ENCODE measurements at places on chromosomes 12 and 14. TPM values are rescaled to one million over a fixed set of nuclear protein-coding genes. Genes with fewer than 3 reads are reported as not detected.

- DNase-seq: no peak
These were observed 32.3 kb downstream of the RPS29 start for GRCh38 chr14:49553892-49554291.

DNA sequence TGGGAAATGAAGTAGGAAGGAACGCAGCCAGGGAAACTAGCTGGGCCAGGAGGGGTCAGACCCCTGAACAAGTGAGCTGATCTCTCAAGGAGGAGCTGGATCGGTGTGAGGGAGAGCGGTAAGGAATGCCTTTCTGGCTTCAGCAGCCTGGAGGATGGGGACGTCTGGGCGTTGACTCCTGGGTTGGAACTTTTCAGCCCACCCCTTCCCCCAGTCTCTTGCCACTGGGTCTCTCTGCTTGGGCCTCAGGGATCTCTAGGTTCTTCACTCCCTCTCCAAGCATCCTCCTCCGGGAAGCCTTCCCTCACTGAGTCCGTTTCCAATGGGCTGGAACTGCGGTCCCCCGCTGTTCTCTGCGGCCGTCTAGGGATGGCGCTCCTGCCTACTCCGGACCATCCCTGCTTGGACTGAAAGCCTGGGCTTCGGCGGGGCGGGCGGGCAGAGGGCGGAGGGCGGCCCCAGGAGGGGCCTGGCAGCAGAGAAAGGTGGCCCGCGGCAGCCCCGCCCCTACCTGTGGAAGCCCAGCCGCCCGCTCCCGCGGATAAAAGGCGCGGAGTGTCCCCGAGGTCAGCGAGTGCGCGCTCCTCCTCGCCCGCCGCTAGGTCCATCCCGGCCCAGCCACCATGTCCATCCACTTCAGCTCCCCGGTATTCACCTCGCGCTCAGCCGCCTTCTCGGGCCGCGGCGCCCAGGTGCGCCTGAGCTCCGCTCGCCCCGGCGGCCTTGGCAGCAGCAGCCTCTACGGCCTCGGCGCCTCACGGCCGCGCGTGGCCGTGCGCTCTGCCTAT is at the start of gene KRT7:
TSS of gene KRT7 (plus strand) at position 570 of the 788 bp plus-strand sequence. CDS start at position 624, 54 bp downstream.
- DNase-seq: no peak

GRCh38 chr12:26046906-26047305 is 77.9 kb downstream of the BHLHE41 start:
- no peak for DNase-seq

GRCh38 chr12:51951843-51952722 is 584 bp downstream of the ACVR1B start:
- no peak for DNase-seq

DNA sequence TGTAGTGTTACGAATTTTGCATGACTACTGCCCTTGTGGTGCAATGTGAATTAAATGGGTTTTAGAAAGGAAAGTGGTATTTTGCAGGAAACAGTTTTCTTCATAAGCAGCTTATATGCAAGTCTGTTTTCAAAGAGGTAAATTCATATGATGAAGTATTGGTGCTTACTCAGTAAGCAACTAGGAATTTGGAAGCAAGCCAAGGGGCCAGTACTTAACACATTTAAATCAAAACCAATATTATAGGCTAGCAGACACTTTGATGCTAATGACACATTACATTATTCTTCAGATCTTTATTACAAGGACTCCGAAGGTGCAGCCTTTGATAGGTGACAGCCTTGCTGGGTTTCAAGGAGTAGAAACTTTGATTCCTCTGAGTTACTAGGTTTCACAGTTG is 23.1 kb downstream of the MGAT4C start:
- DNase-seq: no peak

DNA sequence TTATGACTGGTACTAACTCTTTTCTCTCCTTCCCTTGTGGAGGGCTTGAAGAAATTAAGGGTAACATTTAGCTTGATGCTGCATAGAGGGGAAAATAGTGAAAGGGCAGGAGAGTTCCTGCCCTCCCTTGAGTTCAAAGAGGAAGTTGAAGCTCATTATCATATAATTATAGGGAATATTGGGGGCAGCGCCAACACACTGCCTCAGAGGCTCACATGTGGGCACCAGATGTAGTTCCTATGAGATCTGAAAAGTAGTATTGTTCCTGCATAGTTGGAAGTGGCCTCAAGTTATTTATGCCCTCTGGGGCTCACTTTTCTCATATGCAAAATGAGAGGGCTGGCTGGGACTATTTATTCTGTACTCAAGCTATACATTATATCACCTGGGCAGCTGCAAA is 33.0 kb upstream of the FGF23 start:
- no peak for DNase-seq

- DNase-seq: no peak
These were observed 505 bp upstream of the HEBP1 start for GRCh38 chr12:13000616-13000924.

- no peak for DNase-seq
These were observed 115.6 kb downstream of the CALM1 start for GRCh38 chr14:90512329-90512991.

DNA sequence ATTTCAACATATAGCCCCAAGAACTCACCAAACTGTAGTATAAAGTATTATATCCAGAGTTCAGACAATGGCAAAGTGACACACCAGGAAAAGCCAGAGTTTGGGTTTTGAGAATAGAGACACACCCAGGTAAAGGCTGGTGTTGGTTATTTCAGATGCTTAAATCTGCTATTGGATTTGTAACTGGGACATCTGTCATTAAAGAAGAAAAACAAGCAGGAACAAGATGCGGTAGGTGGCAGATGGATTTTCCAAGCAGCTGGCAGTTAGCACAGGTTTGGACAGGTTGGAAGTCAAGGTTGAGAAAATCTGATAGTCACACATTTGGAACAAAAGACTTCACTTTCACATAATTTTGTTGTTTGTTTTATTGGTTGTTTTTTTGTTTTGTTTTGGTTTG is 14.4 kb upstream of the CDK17 start:
- DNase-seq: no peak

DNA sequence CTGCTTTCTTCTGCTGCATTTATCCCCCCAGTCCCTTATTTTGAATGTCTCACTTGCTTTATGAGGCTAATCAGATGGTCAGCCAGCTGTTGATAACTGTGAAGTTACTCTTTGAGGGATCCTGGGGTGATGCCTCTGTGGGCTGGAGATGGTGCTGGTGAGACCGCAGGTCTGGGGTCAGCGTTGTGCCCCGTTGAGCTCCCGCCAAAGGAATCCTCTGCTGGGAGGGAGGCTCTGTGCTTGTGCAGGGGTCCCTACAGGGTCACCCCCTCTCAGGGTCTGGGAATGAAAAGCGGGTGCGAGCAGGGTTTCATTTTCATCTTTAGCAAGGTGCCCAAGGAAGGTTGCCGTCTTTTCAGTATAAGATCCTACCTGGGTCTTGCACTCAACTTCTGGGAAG is 161.2 kb upstream of the RTL1 start:
- no peak for DNase-seq

DNA sequence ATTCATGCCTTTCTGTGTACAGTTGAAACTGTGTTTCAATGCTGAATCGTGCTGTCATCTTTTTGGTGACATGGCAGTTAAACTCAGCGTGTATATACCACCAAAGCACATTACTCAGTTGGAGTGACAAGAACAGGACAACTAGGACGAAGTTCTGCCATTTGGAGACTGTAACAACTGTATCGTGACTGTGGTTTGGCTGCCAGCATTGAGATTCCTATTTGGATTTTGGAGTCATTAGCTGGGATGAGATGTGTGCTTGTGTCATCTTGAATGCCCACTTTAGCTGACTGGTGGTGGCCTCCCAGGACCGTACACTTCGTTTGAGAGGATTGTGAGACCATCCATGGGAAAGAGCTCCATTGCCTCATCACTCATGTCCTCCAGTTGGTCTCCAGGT is 42.9 kb downstream of the FBXL14 start:
- no peak for DNase-seq

DNA sequence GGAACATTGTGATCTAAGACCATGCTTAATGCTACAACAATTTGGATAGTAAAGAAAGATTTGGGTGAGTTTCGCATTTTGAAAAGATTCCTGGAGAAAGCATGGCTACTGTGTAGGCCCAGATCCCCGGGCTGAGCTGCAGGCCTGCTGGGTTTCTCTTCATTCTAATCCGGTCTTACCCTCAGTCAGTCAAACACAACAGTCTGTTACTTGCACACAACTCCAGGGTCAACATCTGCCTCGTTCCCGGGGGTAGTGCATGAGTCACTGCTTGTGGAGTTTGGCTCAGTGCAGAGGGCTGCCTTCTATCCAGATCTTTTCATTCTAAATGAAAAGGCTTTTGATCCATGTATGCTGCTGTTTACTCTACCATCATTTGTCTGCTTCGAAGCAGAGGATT is 60.4 kb upstream of the SEL1L start:
- DNase-seq: no peak

DNA sequence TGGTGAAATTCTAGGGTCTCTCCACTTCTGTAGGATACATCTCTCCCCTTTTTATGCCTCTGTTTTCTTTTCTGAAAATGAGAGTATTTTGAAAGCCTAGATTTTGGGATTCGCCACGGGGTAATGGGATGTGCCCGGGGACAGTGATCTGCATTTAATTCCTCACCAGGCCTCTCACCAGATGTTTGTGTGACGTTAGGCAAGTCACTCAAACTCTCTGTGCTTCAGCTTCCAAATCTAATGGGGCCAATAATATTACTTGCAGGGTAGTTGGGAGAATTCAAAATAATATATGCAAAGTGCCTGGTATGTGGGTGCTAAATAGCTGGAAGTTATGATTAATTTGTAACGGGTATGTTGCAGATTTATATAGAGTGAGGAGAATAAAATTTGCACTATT is 78.8 kb downstream of the C12orf75 start:
- DNase-seq: no peak

GRCh38 chr12:8446642-8447547 is 8.9 kb upstream of the CLEC6A start:
- no peak for DNase-seq

Gene ALX1
- not detected for total RNA-seq

Gene MIP
- total RNA-seq: not detected

Gene MAP1LC3B2
- 0.37 TPM for total RNA-seq

Gene LGMN
- 1.3 TPM for total RNA-seq

Gene CLEC2B
- total RNA-seq: 5.0 TPM

Gene CPSF2
- 104 TPM for total RNA-seq

Gene A2M
- total RNA-seq: not detected
